ENCODE measurements at places on chromosomes 7 and 10.

- peak; percentile 92 for DNase-seq
Measured at GRCh38 chr10:100997360-100998182, 2.0 kb upstream of the LZTS2 start.

GRCh38 chr10:8054494-8055407, at the start of gene GATA3:
TSS of gene GATA3 (plus strand) at chr10:8054688. CDS start at chr10:8055656, 968 bp downstream.
- DNase-seq: peak; percentile 72

GRCh38 chr10:69362471-69362954, 54.2 kb downstream of the TACR2 start:
- DNase-seq: peak; percentile 72

DNA sequence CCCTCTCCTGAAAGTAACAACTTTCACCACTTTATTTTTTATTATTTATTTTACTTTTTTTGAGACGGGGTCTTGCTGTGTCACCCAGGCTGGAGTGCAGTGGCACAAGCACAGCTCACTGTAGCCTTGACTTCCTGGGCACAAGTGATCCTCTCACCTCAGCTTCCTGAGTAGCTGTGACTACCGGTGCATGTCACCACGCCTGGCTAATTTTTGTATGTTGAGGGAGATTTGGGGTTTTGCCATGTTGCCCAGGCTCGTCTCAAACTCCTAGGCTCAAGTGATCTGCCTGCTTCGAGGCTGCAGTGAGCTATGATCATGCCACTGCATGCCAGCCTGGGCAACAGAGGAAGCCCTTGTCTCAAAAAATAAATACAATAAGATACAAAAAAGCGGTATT, 14.9 kb upstream of the SLIT1 start:
- DNase-seq: no peak

DNA sequence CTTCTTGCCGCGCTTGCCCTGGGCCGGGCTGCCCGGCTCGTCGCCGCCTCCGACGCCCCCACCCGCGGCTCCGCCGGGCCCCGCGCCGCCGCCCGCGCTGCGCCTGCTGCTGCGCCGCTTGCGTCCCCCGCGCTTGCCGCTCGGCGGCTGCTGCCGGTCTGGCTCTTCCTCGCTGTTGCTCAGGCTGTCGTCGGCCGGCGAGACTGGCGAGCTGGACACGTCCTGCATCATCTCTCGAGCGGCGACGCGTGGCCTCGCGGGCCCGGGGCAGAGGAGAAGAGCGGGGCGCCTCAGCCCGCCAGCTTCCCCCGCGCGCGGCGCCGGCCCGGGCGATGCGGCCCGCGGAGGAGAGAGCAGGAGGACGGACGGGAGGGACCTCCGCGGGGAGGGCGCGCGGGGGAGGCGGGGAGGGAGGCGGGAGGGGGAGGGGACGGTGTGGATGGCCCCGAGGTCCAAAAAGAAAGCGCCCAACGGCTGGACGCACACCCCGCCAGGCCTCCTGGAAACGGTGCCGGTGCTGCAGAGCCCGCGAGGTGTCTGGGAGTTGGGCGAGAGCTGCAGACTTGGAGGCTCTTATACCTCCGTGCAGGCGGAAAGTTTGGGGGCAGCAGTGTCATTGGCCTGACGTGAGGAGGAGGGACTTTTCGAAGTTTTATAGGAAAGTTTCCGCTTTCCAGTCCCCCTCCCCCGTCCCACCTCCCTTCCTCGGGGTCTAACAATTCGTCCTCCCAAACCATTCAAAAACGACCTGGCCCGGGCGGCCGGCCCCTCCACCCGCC, at the start of gene TWIST1:
TWIST1 (minus strand) TSS at position 546 of the 779 bp plus-strand sequence; CDS start at position 231, 315 bp downstream.
- peak; percentile 93 for DNase-seq

GRCh38 chr7:71424166-71425035, 292.5 kb downstream of the GALNT17 start:
- DNase-seq: no peak

- DNase-seq: no peak
Measured at GRCh38 chr10:1608851-1609647, 128.3 kb downstream of the ADARB2 start.

GRCh38 chr10:4431114-4431863, 394.7 kb upstream of the AKR1E2 start:
- no peak for DNase-seq

- no peak for DNase-seq
Measured at GRCh38 chr10:128498378-128498730, 372.1 kb upstream of the MKI67 start.

DNA sequence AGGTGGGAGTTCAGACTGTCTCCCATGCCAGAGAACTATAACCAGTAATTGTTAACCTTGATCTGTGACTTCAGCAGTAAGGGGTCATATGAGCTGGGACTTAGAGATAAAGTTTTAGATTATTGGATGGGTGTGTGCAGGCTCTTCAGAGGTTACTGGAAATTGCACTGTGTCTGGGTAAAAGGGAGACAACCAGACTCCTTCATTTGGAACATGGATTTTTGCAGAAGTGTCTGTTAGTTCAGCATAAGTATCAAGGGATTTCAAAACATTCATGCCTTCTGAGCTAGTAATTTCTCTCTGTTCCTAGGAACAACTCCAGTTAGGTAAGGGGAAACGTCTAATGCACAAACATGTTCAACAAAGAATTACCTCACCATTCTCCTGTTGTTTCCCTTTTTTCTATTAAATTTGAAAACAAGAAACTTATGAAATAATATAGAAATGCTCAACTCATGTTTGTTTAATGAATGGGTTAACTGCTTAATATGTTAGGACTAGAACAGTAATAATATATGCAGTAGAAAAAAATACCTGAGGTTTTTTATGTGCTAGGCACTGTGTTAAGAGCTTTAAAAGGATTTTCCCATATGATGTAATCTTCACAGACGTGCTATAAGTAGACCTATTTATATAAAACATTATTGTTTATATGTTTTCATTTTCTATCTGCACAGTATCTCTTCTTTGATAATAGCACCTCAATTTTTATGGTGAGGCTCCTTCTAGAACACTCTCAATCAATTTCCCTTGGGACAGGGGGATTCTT, 233.0 kb downstream of the CACNA2D1 start:
- no peak for DNase-seq

- peak; percentile 96 for DNase-seq
Measured at GRCh38 chr10:32139223-32140073, 83.2 kb upstream of the KIF5B start.

DNA sequence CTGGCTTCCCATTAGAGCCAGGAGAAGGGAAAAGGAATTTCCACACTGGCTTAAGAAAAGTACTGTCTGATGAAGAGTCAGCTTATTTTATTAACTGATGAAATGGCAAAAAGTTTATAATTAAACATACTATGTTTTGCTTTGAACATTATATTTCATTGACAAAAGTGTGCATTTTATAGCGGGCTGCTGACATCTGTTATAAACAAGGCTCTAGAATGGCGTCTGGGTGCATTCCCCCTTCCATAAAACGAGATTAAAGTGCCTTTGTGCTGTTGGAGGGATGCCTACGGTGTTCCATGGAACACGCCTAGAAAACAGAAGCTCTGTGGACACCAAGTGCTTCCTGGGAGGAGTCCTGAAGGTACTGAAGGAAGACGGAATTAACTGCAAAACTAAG, 220.2 kb downstream of the SNX10 start:
- DNase-seq: no peak

GRCh38 chr7:131745390-131746248, 189.2 kb upstream of the PODXL start:
- peak; percentile 72 for DNase-seq

GRCh38 chr7:22435105-22435504, 64.9 kb downstream of the STEAP1B start:
- no peak for DNase-seq

DNA sequence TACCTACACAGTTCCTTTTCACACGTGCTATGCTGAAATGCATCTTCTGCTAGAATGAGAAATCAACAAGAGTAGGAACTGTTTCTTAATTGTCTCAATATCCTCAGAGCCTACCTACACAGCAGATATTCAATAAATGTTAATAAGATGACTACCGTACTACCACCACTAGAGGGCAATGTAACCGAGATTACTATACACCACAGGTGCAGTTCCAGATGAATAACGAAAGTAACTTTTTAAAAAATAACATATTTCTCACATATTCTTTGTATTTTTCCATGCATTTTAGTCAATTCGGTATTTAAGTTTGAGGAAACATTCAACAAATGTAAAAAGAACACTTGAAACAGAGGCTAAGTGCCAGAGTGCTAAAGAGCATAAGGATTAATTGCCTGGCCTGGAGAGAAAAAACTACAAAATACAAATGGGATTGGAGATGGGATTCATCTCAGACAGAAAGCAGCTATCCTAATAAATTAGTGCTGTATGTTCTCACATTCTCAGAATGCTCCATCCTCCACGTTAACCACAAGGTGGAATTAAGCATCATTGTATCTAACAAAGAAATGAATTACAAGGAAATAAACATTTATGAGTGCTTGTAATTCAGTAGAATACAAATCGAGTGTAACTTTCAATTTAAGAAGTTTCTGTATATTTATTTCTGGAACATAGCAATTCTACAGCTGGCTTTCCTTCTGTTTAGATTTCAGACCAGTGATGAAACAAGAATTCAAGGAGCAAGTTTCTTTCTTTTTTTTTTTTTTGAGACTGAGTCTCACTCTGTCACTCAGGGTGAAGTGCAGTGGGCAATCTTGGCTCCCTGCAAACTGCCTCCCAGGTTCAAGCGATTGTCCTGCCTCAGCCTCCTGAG, 20.3 kb upstream of the HECTD2 start:
- peak; percentile 33 for DNase-seq

GRCh38 chr10:75091146-75091545, 20.3 kb upstream of the SAMD8 start:
- no peak for DNase-seq

GRCh38 chr10:72173619-72174296, 42.1 kb upstream of the ANAPC16 start:
- no peak for DNase-seq

DNA sequence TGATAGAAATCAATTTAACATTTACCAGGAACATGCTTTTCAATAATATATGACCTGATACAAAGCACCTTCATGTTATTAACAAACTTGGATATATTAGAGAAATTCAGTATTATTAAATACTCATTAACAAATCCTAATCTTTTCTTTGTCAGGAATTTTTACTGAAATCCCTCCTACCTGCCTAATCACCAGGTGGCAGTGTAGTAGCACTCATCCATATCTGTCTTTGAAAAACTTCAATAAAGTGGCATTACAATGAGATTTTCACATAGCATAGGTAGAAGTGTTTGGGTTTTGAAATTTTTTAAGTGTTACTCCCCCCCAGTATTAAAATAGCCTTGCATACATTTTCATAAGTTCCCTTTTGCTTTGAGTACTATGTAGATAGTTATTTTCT, 1246.6 kb upstream of the LRRN3 start:
- DNase-seq: no peak

GRCh38 chr10:30542001-30542894, 87.3 kb downstream of the LYZL2 start:
- no peak for DNase-seq

- no peak for DNase-seq
Measured at GRCh38 chr10:131487822-131488221, 176.3 kb upstream of the TCERG1L start.

DNA sequence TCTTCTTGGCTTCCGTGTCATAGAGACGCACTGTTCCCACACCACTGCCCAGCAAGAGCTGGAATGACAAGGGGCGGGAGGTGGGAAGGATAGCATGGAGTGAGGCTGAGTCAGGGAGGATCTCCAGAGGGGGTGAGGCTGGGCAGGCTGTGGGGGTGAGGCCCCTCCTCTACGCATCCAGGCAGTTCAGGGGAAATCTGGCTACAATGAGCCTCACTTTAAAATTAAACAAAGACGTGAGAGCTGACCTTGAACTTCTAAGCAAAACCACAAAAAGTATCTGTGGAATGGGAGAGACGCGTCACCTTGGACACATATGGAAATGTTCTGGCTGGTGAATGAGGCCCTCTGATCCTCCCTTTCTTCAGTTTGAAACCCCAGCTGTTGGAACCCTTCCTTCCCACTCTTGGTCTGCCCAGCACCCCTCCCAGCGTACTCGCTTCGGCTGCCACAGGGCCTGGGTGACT, 17.7 kb downstream of the WDR91 start:
- peak; percentile 67 for DNase-seq

DNA sequence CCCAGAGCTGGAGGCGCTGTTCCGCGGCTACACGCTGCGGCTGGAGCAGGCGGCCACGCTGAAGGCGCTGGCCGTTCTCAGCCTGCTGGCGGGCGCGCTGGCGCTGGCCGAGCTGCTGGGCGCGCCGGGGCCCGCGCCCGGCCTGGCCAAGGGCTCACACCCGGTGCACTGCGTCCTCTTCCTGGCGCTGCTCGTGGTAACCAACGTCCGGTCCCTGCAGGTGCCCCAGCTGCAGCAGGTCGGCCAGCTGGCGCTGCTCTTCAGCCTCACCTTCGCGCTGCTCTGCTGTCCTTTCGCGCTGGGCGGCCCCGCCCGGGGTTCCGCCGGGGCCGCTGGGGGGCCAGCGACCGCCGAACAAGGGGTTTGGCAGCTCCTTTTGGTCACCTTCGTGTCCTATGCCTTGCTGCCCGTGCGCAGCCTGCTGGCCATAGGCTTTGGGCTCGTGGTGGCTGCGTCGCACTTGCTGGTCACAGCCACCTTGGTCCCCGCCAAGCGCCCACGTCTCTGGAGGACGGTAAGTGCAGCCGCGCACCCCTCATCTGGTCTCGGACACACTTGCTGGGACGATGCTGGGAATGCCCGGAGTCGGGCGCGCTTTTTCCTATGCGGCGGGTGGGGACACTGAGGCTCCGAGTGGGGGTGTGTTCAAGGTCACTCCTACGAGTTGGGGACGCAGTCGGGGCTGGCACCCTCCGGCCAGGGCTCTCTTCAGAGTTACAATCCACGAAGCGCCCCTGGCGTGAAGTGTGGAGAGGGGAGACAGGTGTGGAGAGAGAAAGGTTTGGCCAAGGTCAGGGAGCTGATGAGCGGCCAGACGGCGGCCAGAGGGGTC, 717 bp downstream of the ADCY1 start:
- peak; percentile 88 for DNase-seq

DNA sequence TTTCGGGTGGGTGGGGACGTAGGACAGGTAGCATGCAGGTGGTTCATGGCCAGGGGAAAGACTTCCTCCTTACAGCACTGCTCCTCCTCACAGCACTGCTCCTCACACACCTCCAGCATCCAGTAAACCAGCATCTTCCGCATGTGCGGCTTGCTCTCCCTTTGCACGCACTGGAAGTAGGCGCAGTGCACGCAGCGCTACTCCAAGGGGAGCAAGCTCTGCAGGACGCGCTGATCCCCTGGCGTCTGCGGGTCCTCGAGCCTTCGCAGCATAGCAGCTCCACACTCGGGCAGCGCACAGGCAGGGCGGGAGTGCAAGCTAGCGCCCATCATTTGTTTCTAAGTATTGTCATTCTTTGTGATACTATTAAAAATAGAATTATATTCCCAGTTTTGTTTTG, 30.5 kb upstream of the MAP3K8 start:
- DNase-seq: no peak

GRCh38 chr7:128247640-128248194, 6.6 kb downstream of the LEP start:
- no peak for DNase-seq

GRCh38 chr10:130138479-130138866, 2.3 kb downstream of the GLRX3 start:
- peak; percentile 52 for DNase-seq

GRCh38 chr7:19557726-19558465, 150.9 kb downstream of the POLR1F start:
- DNase-seq: no peak

- no peak for DNase-seq
Measured at GRCh38 chr10:129320340-129320739, 146.7 kb upstream of the MGMT start.

- DNase-seq: no peak
Measured at GRCh38 chr7:108385834-108386422, 70.3 kb downstream of the NRCAM start.

- no peak for DNase-seq
Measured at GRCh38 chr10:93299195-93299594, 182.9 kb downstream of the MYOF start.

GRCh38 chr10:50325449-50326171, 74.3 kb upstream of the ASAH2 start:
- DNase-seq: peak; percentile 86

- DNase-seq: peak; percentile 48
Measured at GRCh38 chr7:133434246-133434865, 181.5 kb downstream of the EXOC4 start.
